ENCODE measurements at places on chromosomes 6 and 20.

- DNase-seq = no peak
Measured at GRCh38 chr20:44324343-44324742, 12.5 kb upstream of the R3HDML start.

DNA sequence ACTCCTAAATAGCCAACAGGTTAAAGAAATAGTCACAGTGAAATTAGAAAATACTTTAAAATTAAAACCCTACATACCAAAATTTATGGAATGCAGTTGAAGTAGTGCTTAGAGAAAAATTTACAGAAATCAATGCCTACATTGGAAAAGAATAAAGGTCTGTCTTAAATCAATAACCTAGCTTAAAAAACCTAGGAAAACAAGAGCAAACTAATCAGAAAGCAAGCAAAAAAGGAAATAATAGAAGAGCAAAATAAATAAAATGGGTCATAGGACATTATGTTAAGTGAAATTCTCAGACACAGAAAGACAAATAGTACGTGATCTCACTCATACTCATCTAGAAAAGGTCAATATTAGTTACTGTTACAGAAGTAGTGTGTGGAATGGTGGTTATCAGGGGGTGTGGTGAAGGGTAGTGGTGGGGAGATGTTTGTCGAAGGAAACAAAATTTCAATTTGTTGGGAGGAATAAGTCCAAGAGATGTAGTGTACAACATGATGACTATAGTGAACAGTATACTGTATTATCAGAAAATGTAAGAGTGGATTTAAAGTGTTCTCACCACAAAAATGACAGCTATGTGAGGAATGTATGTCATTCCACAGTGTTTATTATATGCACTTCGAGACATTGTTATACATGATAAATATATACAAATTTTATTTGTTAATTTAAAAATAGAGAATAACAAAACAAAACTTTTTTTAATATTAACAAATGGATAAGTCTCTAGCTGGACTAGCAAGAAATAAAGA is 423.6 kb downstream of the CDH26 start:
- no peak for DNase-seq

DNA sequence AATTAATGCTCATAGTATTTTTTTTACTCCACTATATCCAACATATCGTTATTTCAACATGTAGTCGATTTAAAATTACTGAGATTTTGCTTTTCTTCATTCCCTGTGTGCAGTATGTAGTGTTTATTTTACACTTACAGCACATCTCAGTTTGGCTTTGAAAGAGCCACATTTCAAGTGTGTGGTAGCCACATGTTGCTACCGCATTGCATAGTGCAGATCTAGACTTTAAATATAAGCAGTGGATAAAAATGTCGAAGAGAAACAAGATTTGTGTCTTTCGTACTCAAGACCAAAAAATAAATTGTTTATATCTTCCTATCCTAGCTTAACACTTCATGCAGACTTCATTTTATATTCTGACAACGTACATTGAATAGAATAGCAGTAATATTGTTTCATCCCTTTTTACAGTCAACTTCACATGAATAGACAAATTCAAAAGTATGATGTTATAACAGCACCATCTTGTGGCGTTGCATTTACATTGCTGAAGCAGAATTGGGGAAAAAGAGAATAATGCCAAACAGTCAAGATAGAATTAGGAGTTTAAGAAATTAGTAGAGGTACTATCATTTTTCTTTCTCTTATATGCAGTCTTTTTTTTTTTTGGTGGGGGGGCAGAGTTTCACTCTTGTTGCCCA is 29.9 kb downstream of the FBXO5 start:
- no peak for DNase-seq

DNA sequence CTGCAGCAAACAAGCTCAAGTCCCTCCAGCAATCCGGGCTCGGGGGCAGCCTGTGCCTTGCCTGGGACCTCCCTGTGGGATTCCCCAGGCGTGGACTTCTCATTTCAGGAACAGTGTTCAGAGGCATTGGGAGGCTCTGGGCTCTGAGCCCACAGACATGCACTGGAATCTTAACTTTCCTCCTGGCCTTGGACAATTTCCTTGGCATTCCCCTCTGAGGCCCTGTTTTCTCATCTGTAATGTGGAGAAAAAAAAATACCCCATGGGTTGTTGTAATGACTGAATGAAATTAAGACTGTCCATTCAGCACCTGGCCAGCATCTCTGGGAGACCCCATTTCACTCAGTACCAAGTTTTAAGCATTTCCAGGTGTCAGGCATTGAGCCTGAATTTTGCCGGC is 17.6 kb downstream of the BPIFB4 start:
- DNase-seq = no peak

GRCh38 chr6:40774932-40775331 is 187.8 kb upstream of the LRFN2 start:
- DNase-seq = no peak

DNA sequence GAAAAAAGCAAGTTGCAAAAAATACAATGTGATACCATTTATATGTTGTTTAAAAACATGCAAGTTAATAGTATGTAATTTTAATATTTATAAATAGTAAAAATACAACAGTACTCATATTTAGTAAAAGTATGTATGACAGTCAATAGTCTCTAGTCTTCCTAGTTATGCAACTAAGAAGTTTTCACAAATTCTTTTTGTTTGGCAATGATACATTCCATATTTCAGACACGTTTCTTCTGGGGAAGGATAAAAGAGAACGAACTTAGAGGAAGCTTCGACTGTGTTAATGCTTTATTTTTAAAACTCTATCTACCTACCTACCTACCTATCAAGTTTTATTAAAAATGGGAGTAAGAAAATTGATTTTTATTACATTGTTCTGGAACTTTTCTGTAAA is 77.7 kb downstream of the UBE3D start:
- DNase-seq = no peak

DNA sequence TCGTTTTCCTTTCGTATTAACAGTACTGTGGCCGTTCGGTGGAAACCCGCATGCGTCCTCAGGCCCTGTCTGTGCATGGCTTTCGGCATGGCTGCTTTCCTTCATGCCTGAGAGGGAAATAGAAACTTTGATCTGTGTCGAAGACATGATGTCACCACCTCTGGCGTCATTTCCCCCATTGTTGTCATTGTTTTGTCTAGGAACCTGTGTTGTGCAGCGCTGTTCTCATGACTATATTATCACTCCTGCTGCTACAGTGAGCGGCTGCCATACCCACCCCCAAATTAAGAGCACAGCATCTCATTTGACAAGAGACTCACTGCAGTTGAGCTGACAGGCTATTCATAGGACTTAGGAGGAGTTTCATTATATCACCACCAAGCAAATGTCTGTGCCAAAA is 172.3 kb downstream of the TMEM242 start:
- no peak for DNase-seq

DNA sequence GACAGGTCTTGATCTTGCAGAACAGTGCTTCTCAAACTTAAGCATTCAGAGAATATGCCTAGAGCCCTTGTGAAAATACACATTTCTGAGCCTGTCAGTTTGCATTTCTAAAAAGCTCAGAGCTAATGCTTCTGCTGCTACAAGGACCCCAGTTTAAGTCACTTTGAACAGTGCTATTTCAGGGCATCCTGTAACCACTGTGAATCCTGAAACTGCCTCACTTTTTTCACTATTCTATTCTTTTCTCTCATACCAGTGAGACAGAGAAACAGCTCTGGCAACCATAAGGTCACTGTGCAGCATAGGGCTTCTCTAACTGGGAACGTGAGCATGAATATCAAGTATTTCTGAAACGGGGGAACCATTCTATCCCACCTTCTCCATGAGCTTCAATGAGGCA is 51.2 kb downstream of the LGSN start:
- no peak for DNase-seq

DNA sequence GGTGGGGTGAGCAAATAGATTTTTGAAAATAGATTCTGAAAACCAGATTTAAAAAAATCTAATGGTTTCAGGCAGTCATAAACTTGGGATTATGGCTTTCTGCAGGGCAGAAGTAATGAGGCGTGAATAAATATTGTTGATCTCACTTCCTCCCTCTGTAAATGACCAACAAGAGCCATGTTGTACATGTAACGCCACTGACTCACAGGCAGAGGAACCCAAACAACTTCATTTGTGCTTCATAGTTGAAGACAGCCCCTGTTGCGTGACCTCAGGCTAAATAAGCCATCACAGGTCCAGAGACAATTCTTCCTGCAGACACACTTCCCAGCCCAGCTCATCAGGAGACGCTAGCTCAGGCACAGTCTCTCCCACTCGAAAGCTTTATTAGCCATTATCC is 59.1 kb upstream of the F13A1 start:
- no peak for DNase-seq

GRCh38 chr6:21037453-21037852 is 503.2 kb downstream of the CDKAL1 start:
- DNase-seq = no peak

GRCh38 chr6:167210375-167211294 is 52.9 kb upstream of the GPR31 start:
- DNase-seq = no peak

DNA sequence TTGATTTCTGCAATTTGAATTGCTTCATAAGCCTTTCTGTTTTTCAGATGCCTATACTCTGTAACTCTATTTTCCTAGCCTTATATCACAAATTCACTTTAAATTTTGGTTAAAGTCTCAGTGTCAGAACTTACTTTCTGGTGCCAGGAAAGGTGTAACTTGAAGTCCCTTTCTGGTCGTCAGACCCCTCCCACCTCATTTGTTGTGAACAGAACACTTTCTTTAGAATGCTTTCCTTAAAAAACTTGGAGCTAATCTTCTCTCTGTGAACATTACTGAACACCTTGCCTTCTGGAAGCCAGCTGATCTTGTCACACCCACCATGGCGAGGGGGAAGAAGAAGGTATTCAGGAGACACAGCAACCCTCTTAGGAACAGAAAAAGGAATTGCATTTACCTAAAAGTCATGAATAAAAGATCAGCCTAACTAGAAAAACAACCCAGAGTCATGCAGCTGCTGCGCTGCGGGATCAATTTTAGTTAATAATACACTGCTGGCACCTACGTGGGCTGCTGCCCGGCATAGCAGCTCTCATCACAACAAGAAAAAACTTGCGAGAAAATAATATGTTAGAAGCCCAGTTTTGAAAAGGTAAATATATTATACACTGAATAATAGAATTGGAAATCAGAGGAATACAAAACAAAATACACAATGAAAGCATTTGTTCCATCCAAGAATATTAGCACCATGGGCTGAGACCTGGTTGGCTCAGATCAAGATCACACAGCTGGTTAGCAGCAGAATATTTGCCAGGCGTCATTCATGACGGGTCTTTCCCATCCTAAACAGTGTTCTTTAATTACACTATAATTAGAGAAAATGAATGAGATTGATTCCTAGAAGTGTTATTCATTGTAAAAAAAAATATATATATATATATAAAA is 5.8 kb upstream of the FAM217A start:
- DNase-seq = no peak

DNA sequence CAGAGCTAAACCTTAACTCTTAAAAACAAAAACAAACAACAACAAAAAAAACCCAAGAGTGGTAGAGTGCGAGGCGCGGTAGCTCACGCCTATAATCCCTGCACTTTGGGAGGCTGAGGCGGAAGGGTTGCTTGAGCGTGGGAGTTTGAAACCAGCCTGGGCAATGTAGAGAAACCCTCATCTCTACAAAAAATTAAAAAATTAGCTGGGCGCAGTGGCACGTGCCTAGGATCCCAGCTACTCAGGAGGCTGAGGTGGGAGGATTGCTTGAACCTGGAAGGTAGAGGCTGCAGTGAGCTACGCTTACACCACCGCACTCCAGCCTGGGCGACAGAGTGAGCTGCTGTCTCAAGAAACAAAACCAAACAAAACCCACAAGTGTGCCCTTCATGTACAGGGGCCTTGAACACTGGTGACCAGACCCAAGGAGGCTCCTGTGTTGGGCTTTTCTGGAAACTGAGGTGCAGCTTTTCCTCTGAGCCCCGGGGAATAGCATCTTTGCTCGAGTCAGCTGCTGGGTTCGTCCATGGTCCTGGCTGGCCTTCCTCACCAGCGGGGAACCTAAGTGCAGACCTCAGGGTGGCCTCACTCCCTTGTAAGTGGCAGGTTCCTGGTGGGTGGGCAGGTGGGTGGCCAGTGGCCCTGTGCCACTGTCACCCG is 39.9 kb downstream of the PYGB start:
- DNase-seq = no peak

GRCh38 chr6:137697267-137697938 is 169.7 kb upstream of the TNFAIP3 start:
- DNase-seq = no peak

DNA sequence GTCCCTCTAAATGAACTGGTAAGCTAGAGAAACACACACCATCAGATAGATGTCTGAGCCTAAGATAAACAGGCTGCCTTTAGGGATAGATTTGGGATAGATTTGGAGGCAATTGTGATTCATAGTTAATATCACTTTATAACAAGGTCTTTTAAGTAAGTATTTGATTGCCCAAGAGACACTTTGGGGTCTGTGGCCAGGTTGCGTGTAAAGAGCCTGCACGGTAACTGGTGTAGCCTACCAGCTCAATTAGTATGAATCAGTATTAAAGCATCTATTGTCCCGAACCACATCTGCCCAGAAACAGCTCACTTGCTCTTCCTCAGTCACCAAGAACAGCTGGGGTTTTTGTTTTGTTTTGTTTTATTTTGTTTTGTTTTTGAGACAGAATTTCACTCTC is 193.3 kb downstream of the SASH1 start:
- DNase-seq = no peak

DNA sequence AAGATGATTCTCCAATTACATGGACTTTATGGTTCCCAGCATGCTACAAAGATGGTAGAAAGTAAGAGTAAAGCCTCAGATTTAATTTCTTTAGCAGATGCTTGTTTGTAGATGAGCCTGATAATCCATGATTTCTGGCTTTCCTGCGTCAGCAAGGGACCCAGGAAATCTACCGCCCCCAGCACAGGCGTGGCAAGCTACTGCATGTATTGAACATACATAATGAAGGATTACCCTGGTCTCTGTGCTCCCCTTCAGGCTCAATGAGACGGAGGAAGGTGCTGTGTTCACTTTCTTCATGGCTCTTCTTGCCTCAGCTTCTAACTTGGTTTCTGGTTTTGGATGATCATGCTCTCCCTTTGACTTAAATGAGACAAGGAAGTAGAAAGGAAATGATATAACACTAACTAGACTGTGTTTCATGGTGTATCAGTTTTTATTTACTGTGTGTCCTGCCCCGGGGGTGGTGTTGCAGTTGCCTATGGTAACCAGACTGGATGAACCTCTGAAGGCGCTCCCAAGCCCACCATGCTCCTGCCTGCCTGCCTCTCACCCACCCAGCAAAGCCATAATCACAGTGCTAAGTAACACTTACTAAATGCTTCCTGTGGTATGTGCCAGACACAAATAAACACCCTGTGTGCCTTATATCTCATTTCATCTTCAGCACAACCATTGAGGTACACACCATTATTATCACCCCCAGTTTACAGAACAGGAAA is 17.9 kb downstream of the GCM1 start:
- DNase-seq = no peak
